Bronchial epithelial cell (primary cell): ENCODE measurements at places on chromosomes 5 and 9.

- DNase-seq = no peak
Measured at GRCh38 chr5:175452166-175452565, 8.2 kb upstream of the DRD1 start.

GRCh38 chr5:32707418-32707997 lies 3.6 kb upstream of the NPR3 start:
- peak; percentile 32 for DNase-seq

DNA sequence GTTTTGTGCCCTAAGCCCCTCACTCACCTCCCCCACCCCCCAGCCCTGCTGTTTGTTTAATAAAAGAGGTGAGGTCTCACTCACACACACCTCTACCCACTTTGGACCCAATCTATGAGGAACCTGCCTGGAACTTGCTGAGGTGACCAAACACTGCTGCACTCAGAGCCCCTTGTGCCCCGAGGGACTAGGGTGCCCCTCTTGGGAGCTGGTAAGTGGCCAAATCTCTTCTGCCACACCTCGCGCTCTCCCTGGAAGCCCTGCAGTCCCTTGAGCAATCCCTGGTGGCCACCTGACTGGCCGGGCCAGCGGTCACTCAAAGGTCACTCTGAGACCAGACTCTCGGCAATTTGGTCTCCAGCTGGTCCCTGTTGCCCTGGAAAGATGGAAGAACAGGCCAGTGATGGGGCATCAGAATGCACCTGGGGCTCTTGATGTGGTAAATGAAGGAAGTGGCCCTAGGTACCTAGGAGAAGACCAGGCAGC lies 157.2 kb downstream of the MED10 start:
- DNase-seq = no peak

GRCh38 chr5:122816756-122817155 lies 28.7 kb upstream of the SNX24 start:
- DNase-seq = no peak
